Activated CD4-positive, CD25-positive, alpha-beta regulatory T cell treated with anti-CD3 and anti-CD28 coated beads, Interleukin-2, amount 50 U/mL, for 24 hours (primary cell): ENCODE measurements at places on chromosomes 5 and 9.

GRCh38 chr9:93397661-93398373 lies 53.7 kb upstream of the FAM120A start:
- ATAC-seq: no peak

- no peak for ATAC-seq
Observed at GRCh38 chr5:180623411-180623834, 26.0 kb downstream of the FLT4 start.

GRCh38 chr5:88702332-88702731 lies 180.7 kb downstream of the MEF2C start:
- ATAC-seq: no peak

GRCh38 chr5:37495668-37496347 lies 116.7 kb downstream of the WDR70 start:
- ATAC-seq: no peak

- ATAC-seq: no peak
Observed at GRCh38 chr5:119383008-119383407, 27.2 kb downstream of the TNFAIP8 start.

DNA sequence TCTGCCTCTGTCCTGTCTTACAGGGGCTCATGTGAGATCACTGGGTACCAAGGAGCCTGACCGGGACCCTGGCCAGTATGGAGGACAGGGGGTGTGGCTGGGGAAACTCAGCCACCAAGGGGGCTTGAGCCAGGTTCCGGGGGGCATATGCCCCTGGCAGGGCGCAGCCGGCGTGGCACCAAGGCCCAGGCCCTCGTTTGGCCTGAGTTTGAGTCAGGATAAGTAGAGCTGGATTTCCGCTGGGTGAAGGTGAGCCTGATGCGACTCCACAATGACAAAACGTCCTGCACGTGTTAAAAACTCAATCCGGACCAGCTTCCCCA lies 616 bp upstream of the TSPAN17 start:
- peak; percentile 2 for ATAC-seq
